Testis (tissue), 5 donors: ENCODE measurements at places on chromosomes 3 and 15. TPM values are rescaled to one million over a fixed set of nuclear protein-coding genes. Genes with fewer than 3 reads are reported as not detected.

Gene LZTFL1
- 156 TPM for polyA plus RNA-seq

Gene CCRL2
- 1.2 TPM for polyA plus RNA-seq

Gene BRPF1
- 47.4 TPM for polyA plus RNA-seq

Gene WDR48
- 130 TPM for polyA plus RNA-seq

Gene SYNPR
- not detected for polyA plus RNA-seq

Gene FEZF2
- not detected for polyA plus RNA-seq

Gene FURIN
- 21.5 TPM for polyA plus RNA-seq

Gene ALDH1A3
- polyA plus RNA-seq: 29.5 TPM

Gene SAXO2
- polyA plus RNA-seq: 35.2 TPM

Gene PDCD6IP
- 160 TPM for polyA plus RNA-seq

Gene CFAP100
- polyA plus RNA-seq: 74.2 TPM

Gene SFMBT1
- 158 TPM for polyA plus RNA-seq

Gene MINAR1
- 0.82 TPM for polyA plus RNA-seq

Gene TM2D3
- polyA plus RNA-seq: 69.5 TPM

Gene CGNL1
- polyA plus RNA-seq: 21.0 TPM

Gene FBXO40
- 0.61 TPM for polyA plus RNA-seq

Gene ADGRG7
- polyA plus RNA-seq: not detected

Gene EHHADH
- polyA plus RNA-seq: 6.1 TPM

Gene POTEB2
- 7.6 TPM for polyA plus RNA-seq

Gene AADACL2
- polyA plus RNA-seq: 0.36 TPM

Gene IGDCC3
- 5.8 TPM for polyA plus RNA-seq

Gene IGSF10
- polyA plus RNA-seq: 26.1 TPM
